ENCODE measurements at places on chromosomes 12 and 14.

DNA sequence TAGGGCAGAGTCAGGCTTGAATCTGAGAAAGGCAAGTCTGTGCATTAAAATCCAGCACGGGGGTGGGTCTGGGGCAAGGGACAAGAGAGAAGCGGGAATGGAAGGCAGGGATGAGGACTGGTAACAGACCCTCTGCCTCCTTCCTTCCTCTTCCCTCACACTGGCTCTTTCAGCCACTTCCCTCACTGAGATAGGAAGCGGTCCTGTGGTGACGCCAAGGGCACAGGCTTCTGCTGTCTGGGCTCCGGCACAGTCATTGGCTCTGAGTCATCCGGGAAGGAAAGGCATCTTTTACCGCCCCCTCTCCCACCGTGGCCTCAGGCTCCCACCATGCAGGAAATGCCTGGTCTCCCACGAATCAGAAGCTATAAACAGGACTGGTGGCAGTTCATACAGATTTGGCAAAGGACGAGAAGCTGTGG lies 70.2 kb downstream of the ETV6 start:
- DNase-seq: peak; percentile 77

- DNase-seq: no peak
Measured at GRCh38 chr12:98939350-98939749, 294.3 kb downstream of the APAF1 start.

DNA sequence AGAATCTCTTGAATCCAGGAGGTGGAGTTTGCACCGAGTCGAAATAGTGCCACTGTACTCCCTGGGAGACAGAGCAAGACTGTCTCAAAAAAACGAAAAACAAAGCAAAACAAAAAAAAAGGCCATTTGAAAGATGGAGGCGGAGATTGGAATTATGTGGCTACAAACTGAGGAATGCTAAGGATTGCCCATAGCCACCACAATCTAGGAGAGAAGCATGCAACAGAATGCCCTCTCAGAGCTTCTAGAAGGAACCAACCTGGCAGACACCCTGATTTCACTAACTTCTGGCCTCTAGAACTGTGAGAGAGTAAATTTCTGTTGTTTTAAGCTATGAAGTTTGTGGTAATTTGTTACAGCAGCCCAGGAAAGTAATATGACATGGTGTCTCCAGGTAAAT lies 50.1 kb upstream of the LIMA1 start:
- no peak for DNase-seq

DNA sequence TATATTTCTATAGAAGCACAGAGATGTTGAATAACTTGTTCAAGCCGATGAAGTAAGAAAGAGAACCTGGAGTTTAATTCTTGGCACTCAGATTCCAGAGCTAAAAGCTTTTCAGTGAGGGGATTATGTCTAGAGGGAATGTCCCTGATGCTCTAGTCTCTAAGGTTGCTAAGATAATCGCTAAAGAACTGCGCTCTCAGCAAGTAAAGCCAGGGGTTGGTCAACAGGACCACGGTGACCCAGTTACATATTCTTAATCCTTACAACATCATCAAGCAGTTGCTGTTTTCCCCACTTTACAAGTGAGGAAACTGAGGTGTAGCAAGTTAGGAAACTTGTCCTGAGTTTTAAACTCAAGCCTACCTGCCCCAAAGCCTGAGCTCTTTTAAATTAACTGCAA lies 110.8 kb downstream of the DAD1 start:
- DNase-seq: no peak

GRCh38 chr12:24773996-24774395 lies 174.9 kb downstream of the BCAT1 start:
- DNase-seq: no peak

- no peak for DNase-seq
Measured at GRCh38 chr12:71548893-71549292, 109.3 kb downstream of the LGR5 start.

DNA sequence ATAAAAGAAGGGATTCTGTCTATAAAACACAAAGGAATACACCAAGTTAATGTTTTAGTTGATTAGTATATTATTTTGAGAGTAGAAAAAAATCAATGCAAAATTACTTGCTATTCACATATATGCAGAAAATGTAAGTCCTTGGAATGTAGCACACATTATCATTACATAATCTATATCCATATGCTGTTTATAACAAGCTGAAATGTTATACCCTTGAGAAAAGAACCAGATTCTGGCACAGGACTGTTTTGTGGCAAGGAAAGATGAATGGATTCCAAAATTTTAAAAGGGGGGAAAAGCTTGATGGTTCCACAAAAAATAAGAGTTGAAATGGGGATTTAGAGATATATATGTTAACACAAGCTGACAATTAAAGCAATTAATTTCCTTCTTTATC lies 153.6 kb downstream of the MSRB3 start:
- DNase-seq: no peak

GRCh38 chr14:51479584-51480325 lies 172.0 kb upstream of the FRMD6 start:
- no peak for DNase-seq

Data from tibial artery (tissue), 4 donors.